IPS-NIHi11 (cell line): ENCODE measurements at places on chromosomes 2 and 18.

GRCh38 chr18:58732471-58732870 lies 61.2 kb downstream of the MALT1 start:
- no peak for DNase-seq

GRCh38 chr2:191690327-191690726 lies 12.4 kb downstream of the NABP1 start:
- no peak for DNase-seq

DNA sequence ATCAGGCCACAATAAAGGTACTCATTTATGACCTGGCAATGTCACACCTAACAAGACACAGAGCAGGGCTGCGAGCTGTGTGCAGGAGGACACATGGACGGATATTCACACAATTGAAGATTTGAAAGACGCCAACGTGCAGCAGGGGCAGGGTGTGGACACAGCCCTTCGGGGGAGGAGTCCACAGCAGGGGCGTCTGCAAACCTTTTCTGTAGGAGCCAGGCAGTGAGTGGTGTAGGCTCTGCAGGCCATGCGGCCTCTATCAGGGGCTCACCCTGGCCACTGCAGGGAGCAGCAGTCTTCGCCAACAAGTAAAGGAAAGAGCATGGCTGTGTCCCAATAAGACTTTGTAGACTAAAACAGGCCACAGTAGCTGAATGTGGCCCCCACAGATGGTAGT lies 125.7 kb upstream of the SNTG2 start:
- DNase-seq = no peak

GRCh38 chr2:190626641-190627210 lies 22.2 kb upstream of the NAB1 start:
- DNase-seq = no peak

DNA sequence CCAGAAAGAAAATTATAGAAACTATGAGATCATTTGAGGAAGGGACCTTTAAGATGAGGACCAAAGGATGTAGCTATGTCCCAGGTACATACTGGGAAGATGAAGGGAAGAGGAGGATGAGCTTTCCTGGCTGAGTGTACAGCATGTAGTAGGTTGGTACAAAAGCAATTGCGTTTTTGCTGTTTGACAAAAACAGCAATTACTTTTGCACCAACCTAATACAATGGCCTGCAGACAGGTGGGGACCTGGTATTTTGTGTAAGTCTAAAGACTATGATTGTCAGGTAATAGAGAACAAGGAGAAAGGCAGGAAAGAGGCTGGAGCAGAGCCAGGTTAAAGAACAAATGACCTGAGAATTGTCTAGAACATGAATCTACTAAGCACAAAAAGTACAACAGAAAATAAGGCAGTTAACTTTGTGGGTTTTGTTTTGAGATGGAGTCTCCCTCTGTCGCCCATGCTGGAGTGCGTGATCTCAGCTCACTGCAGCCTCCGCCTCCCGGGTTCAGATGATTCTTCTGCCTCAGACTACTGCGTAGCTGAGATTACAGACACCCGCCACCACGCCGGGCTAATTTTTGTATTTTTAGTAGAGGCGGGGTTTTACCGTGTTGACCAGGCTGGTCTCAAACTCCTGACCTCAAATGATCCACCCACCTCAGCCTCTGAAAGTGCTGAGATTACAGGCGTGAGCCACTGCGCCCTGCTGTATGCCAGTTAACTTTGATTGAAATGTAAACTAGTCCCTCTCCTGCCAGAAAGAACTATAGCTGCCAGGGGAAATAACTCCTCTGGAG lies 3.2 kb upstream of the TGOLN2 start:
- DNase-seq = no peak

DNA sequence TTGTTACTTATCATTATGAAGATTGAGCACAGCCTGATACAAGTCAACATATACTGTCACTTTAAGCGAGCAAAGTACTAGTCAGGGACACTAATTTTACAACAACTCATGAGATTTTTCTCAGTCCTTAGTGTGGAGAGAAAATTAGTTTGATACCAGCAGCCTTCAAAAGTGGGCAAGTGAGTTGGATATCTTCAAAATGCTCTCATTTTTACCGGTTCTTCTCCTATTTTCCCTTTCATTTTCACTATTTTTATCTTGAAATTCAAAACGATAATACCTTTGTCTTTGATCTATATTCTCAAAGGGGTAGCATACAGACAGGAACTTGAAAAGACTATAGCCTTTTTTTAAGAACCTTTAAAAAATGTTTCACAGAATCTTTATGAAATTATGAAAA lies 52.0 kb upstream of the UBXN4 start:
- DNase-seq = no peak

- no peak for DNase-seq
Observed at GRCh38 chr2:198930170-198930569, 527.6 kb downstream of the SATB2 start.

GRCh38 chr2:96537734-96538486 lies 1.4 kb downstream of the ARID5A start:
- DNase-seq = no peak

GRCh38 chr18:28743115-28743514 lies 566.2 kb upstream of the CDH2 start:
- DNase-seq = no peak

DNA sequence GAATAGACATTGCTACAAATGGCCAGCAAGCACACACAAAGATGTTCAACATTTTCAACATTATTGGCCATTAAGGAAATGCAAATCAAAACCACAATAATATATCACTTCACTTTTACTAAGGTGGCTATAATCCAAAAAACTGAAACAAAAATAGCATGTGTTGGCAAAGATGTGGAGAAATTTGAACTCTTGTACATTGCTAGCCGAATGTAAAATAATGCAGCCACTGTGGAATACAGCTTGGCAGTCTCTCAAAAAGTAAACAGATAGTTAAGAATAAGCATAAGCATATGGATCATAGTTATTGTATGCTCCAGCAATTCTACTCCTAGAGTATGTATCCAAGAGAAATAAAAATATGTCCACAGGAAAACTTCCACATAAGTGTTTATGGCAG lies 192.5 kb downstream of the EN1 start:
- no peak for DNase-seq

- DNase-seq = no peak
Observed at GRCh38 chr18:79635427-79635726, 44.2 kb upstream of the CTDP1 start.

GRCh38 chr2:133856678-133857077 lies 288.4 kb upstream of the NCKAP5 start:
- no peak for DNase-seq

- peak; percentile 11 for DNase-seq
Observed at GRCh38 chr18:25256439-25256838, 95.5 kb downstream of the ZNF521 start.

- DNase-seq = no peak
Observed at GRCh38 chr2:209942936-209943605, 59.4 kb upstream of the RPE start.

GRCh38 chr2:231563378-231563961 lies 29.2 kb upstream of the TEX44 start:
- peak; percentile 87 for DNase-seq

DNA sequence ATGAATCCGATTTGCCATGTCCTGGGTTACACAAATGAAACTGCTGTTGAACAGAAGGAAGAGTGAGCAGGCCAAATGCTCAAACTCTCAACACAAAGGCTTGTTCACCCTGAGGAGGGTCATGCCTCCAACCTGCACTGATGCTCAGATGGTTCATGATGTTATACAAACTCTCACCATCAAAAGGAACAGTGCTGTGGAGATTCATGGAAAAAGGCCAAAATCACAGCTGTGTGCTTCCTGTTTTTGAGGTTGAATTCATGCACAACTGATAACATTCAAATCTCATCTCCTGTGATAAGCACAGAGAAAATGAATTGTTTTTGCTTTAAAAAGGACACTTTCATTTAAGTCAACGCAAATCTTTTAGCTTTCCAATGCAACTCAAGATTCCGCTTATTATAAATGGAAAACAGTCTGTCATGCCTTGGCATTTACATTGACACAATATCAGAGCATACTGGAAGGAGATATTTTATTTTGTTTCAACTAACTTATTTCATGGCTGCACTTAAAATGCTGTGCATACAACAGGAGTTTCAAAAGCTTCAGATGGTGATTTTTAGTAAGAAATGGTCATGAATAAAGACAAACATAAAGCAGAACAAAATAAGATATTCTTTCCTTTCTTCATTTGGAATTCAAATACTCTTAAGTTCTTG lies 22.2 kb upstream of the TTN start:
- no peak for DNase-seq

DNA sequence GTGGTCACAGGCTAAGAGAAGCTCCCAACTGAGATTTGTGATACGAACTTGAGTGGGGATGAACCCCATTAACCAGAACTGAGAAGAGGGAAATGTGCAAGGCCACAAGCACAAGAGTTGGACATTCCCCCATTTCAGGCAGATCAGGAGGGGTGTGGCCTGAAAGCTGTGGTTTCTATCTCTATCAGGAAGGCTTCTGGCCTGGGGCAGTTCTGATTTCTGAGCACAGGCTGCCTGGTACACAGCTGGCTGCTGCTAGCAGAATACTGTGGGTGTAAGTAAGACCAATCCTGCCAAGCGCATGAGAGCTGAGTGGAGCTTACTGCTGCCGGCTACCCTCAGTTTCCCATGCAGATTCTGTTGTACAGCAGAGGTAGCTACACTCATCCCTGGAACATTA lies 484.6 kb downstream of the SATB2 start:
- no peak for DNase-seq

GRCh38 chr2:198456418-198456817 lies 652.0 kb downstream of the PLCL1 start:
- no peak for DNase-seq

DNA sequence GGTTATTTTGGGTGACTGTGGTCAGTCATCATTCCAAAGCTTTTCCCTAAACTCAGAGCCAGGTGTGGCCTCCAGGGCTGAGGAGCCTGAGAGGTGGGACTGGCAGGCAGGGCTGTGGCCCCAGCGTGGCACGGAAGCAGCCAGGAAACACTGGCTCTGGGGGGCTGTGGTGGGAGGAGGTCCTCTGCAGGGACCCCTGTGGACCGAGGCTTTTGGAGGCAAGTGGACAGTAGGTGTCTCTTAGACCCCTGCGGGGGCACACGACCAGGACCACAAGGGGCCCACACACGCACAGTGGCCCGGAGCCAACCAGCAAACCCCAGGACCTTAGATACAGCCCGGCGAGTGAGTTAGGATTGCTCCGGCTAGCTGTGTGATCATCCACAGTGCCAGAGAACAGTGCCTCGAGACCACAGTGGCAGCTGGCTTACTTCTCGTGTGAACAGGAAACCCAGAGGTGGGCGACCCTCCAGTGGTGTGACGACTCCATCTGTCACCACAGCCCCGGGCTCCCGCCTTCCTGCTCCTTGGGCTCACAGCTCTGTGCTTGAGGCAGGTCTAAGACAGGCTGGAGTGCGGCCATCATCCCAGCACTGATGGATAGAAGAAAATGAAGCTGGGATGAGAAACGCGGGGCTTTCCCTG lies 1.6 kb upstream of the RTP5 start:
- DNase-seq = no peak

GRCh38 chr2:120472891-120473309 lies 127.0 kb downstream of the INHBB start:
- DNase-seq = no peak

- no peak for DNase-seq
Observed at GRCh38 chr2:48711343-48711742, 44.2 kb downstream of the LHCGR start.

DNA sequence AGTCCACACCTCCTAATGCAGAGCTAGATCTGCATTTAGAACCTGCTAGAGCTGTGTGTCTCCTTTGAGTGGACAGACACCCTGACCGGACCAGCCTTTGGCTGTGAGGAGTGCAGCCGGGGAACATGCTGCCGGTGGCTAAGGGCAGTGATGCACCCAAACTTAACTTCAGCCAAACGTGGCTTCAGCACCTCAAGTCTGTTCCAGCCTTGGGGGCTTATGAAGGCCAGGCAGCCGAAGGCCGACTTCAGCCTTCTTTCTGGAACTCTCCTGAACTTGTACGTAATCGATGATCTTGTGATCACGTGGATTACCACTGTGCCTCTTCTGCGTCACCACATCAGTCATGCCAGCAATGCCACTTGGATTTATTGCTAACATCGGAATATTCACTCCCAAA lies 49.1 kb downstream of the POMC start:
- no peak for DNase-seq

DNA sequence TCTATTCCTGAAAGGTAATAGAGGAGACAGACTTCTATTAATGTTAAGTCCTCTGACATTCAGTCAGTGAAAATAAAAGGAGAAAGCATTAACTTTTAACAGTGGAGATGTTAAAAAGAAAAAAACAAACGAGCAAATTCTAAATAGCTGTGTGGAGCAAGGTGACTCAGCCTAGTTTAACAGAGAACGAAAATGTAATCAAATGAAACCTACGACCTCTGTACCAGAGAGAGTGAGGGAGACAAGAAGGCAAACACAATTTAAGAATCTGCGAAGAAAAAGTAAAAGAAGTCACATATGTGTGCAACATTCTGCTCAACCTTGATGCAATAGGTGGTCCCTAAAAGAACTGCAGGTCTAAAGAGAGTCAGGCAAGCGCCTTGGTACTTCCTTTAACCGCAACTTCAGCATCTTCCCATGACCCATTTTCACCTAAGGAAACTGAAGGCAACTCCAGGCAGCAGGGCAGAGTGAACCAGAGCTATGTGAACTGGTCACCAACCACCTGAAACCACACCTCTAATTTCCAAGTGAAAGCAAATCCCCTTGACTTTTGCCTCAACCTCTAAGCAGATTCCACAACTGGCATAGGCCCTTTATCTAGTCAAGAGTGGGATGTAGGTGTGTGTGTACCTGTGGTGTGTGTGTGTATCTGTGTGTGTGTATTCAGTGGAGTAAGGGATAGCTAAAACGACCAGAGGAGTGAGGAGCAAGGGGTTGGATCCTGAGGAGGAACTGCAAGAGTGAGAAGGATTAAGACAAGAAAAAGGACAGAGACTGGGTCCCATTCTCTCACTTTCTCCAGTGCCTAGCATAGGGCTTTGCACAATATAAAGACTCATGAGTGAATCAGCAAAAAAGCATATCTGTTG lies 43.0 kb downstream of the FIGN start:
- no peak for DNase-seq

- no peak for DNase-seq
Observed at GRCh38 chr2:17195016-17195415, 323.2 kb downstream of the RAD51AP2 start.

GRCh38 chr2:138279871-138280270 lies 221.7 kb upstream of the SPOPL start:
- no peak for DNase-seq

DNA sequence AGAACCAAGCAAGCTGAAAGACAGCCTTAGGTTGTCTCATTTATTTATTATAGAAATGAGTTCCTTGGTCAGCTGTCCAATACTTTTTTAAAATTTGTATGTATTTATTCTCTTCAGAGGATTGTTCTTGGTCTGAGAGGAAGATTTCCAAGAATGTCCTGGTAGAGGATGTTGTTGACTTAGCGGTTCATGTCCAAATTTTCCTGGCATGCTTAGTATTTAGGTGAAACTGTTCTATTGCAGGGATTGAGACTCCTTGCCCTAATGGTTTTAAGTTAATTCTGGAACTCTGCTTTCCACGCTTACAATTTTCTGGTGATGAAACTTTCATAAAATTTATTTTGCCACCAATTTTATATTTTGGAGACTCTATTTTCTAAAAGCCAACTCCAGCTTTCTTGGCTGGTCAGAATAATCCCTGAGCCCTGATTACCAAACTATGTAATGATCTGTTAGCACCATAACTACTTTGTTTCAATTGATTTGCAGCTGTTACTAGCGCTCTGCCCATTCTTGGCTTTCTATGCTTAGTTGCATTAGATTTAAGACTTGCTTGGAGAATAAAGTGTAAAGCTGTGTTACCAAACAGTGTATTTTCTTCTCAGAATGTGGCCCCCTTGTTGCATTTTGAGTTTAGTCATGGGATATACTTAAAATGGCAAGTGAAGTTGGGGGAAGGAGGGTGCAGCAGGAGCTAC lies 1868.8 kb upstream of the CELF4 start:
- DNase-seq = no peak
